ENCODE measurements at places on chromosomes 2 and 18. TPM values are rescaled to one million over a fixed set of nuclear protein-coding genes. Genes with fewer than 3 reads are reported as not detected.

Gene GAD1
- total RNA-seq = 0.52 TPM

Gene NETO1
- total RNA-seq = not detected

Gene GORASP2
- total RNA-seq = 23.5 TPM

Gene KCNG3
- total RNA-seq = not detected

Gene VIL1
- total RNA-seq = not detected

Gene RAB27B
- under 0.01 TPM for total RNA-seq

Gene EMILIN1
- 34.8 TPM for total RNA-seq

Gene ANKRD29
- total RNA-seq = 6.2 TPM

Gene EML6
- 0.76 TPM for total RNA-seq

Gene CTDP1
- 25.8 TPM for total RNA-seq

Gene CD207
- total RNA-seq = 0.11 TPM

Gene PTCD3
- 41.1 TPM for total RNA-seq

Gene FZD7
- total RNA-seq = 0.22 TPM

Gene CHRNG
- total RNA-seq = not detected

Gene COPS7B
- total RNA-seq = 13.5 TPM

Gene POMC
- total RNA-seq = 0.54 TPM

Gene GCKR
- not detected for total RNA-seq

Gene MREG
- 1.1 TPM for total RNA-seq

Gene MEP1B
- total RNA-seq = 0.09 TPM

Gene UGT1A10
- total RNA-seq = not detected

Gene TGFA
- 12.2 TPM for total RNA-seq

Gene MC5R
- total RNA-seq = not detected

Gene AQP12B
- not detected for total RNA-seq

Gene TMEFF2
- not detected for total RNA-seq

Gene LRRTM4
- not detected for total RNA-seq

Gene CFC1B
- not detected for total RNA-seq

Gene MAP3K19
- not detected for total RNA-seq

Gene MYO7B
- 0.11 TPM for total RNA-seq

Gene SP140L
- 5.5 TPM for total RNA-seq

Gene ECEL1
- total RNA-seq = not detected

Gene AFF3
- not detected for total RNA-seq

Gene MARCO
- total RNA-seq = not detected

Gene WDR35
- 8.2 TPM for total RNA-seq

Gene SP5
- total RNA-seq = not detected

Gene FBXO48
- total RNA-seq = 0.34 TPM

Gene POTEJ
- 0.26 TPM for total RNA-seq

Gene AP1S3
- total RNA-seq = 0.65 TPM

Gene HSBP1L1
- 4.3 TPM for total RNA-seq

Gene HDLBP
- total RNA-seq = 759 TPM

Gene BCL11A
- 1.4 TPM for total RNA-seq

Gene SFTPB
- total RNA-seq = not detected

Gene ATAD2B
- 11.1 TPM for total RNA-seq

Gene CFAP65
- total RNA-seq = not detected

Data from dermis lymphatic vessel endothelial cell (primary cell).